ENCODE measurements at places on chromosomes 5 and 9. TPM values are rescaled to one million over a fixed set of nuclear protein-coding genes. Genes with fewer than 3 reads are reported as not detected.

Gene PLGRKT
- 15.0 TPM for total RNA-seq

Gene SVEP1
- total RNA-seq = 99.0 TPM

Gene INSL4
- total RNA-seq = not detected

Gene PCSK5
- total RNA-seq = 21.0 TPM

- DNase-seq = no peak
Measured at GRCh38 chr5:57163553-57164006, 10.3 kb upstream of the GPBP1 start.
